ENCODE measurements at places on chromosomes 6 and 20.

DNA sequence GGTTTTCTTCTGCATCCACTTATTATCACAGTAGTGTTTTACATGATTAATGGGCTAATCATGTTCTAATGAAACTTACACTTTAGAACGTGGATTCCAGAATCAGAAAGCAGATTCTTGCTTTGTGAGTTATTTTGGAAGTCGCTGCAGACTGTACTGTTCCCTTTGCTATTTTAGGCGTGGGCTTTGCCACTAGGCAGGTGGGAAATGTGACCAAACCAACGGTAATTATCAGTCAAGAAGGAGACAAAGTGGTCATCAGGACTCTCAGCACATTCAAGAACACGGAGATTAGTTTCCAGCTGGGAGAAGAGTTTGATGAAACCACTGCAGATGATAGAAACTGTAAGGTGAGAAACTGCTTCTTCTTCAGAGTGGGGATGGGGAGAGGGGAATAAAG, 598 bp downstream of the FABP7 start:
- DNase-seq: no peak

DNA sequence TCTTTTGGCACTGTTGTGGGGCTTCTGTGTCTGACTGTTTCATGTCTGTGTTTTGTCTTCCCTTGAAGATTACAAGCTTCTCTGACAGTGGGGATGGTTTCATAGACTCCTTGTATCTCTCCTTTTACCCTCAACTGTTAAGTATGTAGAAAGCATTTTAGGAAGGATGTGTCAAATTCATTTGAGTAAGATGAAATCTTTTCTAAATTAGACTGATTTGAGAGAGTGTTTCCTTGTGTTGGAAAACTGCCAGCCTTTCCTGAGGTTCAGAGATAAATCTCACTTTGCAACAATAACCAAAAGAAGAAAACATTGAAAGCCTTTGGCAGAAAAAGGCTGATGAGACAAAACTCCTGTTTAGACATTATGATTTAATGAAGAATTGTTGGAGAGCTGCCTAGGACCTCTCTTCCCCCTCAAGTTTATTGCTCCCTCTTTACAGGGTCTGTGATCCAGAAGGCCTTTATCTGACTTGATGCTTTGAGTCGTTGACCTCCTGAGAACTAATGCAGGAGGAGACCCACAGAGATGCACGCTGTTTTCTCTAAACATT, 68.3 kb downstream of the ANKS1A start:
- DNase-seq: no peak

DNA sequence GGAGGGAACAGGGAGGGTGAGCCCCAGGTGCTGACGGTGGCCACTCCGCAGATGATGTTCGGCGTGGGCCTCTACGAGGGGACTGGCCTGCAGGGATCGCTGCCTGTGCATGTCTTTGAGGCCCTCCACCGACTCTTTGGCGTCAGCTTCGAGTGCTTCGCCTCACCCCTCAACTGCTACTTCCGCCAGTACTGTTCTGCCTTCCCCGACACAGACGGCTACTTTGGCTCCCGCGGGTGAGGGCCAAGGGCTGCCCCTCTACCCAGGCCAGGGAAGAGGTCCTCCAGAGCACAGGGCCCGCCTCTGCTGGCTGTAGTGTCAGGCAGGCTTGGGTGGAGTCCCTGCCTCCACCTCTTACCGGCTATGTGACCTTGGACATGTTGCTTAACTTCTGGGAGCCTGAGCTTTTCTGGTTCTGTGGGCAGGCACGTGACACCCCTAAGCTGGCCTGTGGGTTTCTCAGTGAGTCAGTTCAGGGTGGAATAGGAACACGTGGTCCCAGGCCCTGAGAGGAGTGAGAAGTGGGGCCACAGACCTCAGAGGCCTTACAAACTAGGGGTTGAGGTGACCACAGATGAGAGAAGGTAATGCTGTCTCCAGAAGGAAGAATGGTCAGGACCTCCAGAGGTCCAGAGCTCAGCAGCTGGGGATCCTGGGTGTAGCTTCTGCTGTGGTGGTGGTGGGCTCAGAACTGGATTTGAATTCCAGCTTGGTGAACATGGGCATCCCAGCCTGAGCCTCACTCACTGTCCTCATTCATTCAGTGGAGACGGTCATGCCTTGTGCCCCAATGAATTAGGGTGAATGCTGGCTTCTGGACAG, 11.9 kb downstream of the PCIF1 start:
- DNase-seq: no peak

DNA sequence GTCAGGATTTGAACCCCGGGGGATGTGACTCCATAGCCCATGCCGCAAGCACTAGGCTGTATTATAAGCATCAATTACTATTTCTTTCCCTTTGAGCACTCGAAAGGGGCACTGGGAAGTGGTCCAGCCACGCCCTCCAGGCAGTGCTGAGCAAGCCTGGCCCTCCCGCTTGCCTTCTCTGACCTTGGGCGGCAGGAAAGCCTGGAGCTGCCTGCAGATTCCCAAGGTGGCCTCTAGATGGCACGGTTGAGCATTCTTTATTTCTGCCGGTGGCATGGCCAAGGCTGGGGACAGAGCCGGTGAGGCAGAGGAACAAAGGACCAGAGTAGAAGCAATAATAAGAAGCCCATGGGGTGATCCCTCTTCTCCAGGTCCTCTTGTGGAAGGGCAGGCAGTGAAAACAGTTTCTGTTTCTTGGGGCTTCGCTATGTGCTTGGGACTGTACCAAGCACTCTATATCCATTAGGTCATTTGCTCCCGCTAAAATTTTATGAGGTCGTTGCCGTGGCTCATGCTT, 32.0 kb downstream of the ARHGAP40 start:
- peak; percentile 49 for DNase-seq

- DNase-seq: no peak
Measured at GRCh38 chr6:108795122-108795521, 53.1 kb upstream of the ARMC2 start.
